ENCODE measurements at places on chromosomes 13 and 19.

DNA sequence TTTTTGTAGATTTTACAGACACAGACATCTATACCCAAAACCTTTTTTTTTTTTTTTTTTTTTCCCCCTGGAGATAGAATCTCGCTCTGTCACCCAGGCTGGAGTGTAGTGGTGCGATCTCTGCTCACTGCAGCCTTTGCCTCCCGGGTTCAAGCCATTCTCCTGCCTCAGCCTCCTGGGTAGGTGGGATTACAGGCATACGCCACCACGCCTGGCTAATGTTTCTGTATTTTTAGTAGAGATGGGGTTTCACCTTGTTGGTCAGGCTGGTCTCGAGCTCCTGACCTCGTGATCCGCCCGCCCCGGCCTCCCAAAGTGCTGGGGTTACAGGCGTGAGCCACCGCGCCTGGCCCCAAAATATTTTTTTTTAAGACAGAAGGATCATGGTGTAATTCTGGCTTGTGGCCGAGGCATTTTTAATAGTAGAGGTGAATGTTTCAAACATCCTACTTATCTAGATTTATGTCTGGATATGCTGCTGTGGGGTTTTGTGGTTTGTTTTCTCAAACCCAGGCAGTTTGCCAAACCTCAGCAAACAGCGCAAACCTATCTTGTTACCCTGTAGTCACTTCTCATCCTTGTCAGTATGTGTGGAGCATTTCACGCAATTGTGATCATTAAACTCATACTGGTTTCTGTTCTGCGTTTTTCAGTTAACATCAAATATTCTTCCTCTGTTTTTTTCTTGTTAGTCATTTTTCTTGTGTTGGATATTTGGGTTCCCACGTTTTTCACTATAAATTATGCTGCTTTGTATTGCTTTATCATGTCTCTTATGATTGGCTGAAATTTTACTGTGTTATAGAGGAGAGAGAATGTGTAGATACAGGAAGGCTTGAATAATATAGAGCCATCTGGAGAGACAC, 36.2 kb upstream of the GARRE1 start:
- no peaks in the 10 kb centered on the region for H3K27me3 ChIP-seq
- no peaks in the 10 kb centered on the region for H3K4me1 ChIP-seq
- peaks cover 21% of the 10 kb centered on the region for H3K36me3 ChIP-seq
- peak; percentile 45 for DNase-seq

DNA sequence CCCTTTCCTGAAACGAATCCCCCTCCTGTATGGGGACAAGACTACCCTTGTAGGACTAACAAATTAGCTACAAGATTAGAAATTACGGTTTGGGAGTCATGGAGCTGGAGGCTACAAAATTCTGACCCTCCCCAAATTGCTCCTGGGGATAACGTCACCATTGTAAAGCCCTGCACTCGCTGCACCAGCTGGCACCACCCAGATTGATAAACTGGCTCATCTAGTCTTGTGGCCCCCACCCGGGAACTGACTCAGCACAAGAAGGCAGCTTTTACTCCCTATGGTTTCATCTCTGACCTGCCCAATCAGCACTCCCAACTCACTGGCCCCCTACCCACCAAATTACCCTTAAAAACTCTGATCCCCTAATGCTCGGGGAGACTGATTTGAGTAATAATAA, 150.6 kb upstream of the TSC22D1 start:
- no peaks in the 10 kb centered on the region for H3K36me3 ChIP-seq
- DNase-seq, result peak; percentile 42
- H3K4me1 ChIP-seq, result no peaks in the 10 kb centered on the region

GRCh38 chr13:79440958-79441528, 35.0 kb upstream of the RBM26 start:
- peak overlapping the region; percentile 92 for H3K27ac ChIP-seq
- no peak overlapping the region for H3K4me3 ChIP-seq
- H3K27me3 ChIP-seq, result no peaks in the 10 kb centered on the region
- peak; percentile 65 for DNase-seq
- no peaks in the 10 kb centered on the region for H3K36me3 ChIP-seq

- H3K36me3 ChIP-seq, result no peaks in the 10 kb centered on the region
- DNase-seq, result peak; percentile 92
- H3K27me3 ChIP-seq, result no peaks in the 10 kb centered on the region
- H3K4me1 ChIP-seq, result no peaks in the 10 kb centered on the region
- peak overlapping the region; percentile 68 for H3K4me3 ChIP-seq
- H3K27ac ChIP-seq, result peak overlapping the region; percentile 87
Measured at GRCh38 chr19:43524922-43525835, 1.8 kb downstream of the ETHE1 start.

- H3K36me3 ChIP-seq, result no peaks in the 10 kb centered on the region
- H3K4me1 ChIP-seq, result no peaks in the 10 kb centered on the region
- H3K27ac ChIP-seq, result no peak overlapping the region
- H3K27me3 ChIP-seq, result no peaks in the 10 kb centered on the region
- H3K4me3 ChIP-seq, result no peak overlapping the region
Measured at GRCh38 chr13:59603646-59604045, 560.1 kb downstream of the DIAPH3 start.

DNA sequence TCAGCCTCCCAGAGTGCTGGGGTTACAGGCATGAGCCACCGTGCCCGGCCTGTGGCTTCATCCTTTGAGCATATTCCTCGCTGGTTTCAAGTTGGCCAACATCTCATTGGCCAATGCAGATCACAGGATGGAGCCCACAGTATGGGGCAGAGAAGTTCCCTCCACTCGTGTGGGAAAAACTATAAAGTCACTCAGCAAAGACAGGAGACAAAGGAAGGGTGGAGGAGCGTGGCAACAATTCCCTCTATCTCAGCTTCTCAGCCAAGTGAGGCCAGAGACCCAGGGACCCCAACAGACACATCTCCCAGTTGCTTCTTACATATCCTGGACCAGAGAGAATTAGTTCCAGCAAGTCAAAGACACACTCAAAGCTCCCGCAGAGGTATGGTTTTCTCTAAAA, 184.6 kb upstream of the SOX1 start:
- H3K27me3 ChIP-seq, result no peaks in the 10 kb centered on the region
- H3K4me1 ChIP-seq, result no peaks in the 10 kb centered on the region
- no peak overlapping the region for H3K4me3 ChIP-seq
- no peaks in the 10 kb centered on the region for H3K36me3 ChIP-seq

GRCh38 chr19:35890113-35890650, 10.2 kb downstream of the NFKBID start:
- H3K27ac ChIP-seq, result no peak overlapping the region
- H3K4me1 ChIP-seq, result no peaks in the 10 kb centered on the region
- peaks cover 8% of the 10 kb centered on the region for H3K36me3 ChIP-seq
- no peak for DNase-seq
- no peak overlapping the region for H3K4me3 ChIP-seq

- no peak overlapping the region for H3K27ac ChIP-seq
- no peak overlapping the region for H3K4me3 ChIP-seq
- no peaks in the 10 kb centered on the region for H3K27me3 ChIP-seq
- no peak for DNase-seq
- H3K36me3 ChIP-seq, result no peaks in the 10 kb centered on the region
Measured at GRCh38 chr13:109654341-109655205, 131.8 kb downstream of the IRS2 start.

- H3K27ac ChIP-seq, result no peak overlapping the region
- no peak overlapping the region for H3K4me3 ChIP-seq
- no peaks in the 10 kb centered on the region for H3K27me3 ChIP-seq
- H3K4me1 ChIP-seq, result no peaks in the 10 kb centered on the region
Measured at GRCh38 chr13:41590643-41591042, 133.3 kb downstream of the RGCC start.

GRCh38 chr13:75647126-75647784, 11.1 kb downstream of the LMO7 start:
- no peaks in the 10 kb centered on the region for H3K4me1 ChIP-seq
- no peak overlapping the region for H3K27ac ChIP-seq
- no peak overlapping the region for H3K4me3 ChIP-seq
- DNase-seq, result no peak

DNA sequence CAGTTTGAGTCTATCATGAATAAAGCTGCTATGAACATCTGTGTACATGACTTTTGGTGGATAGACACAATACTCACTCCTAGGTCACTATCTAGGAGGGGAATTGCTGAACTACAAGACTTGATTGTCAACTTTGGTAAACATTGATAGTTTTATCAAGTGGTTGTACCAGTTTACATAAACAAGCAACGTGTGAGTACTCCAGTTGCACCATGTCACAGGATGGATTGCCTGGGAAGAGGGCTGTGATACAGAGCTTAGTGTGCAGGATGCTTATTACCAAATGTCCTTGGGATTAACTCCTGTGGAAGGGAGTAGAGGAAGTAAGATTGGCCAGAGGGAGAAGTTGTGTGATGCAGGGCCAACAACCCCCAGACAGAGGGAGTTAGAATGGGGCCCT, 37.7 kb downstream of the RAP2A start:
- H3K27me3 ChIP-seq, result no peaks in the 10 kb centered on the region
- no peaks in the 10 kb centered on the region for H3K4me1 ChIP-seq
- DNase-seq, result no peak
- no peak overlapping the region for H3K4me3 ChIP-seq
- no peaks in the 10 kb centered on the region for H3K36me3 ChIP-seq
- H3K27ac ChIP-seq, result no peak overlapping the region

- H3K36me3 ChIP-seq, result no peaks in the 10 kb centered on the region
- no peak for DNase-seq
- no peaks in the 10 kb centered on the region for H3K4me1 ChIP-seq
- no peak overlapping the region for H3K27ac ChIP-seq
- H3K4me3 ChIP-seq, result no peak overlapping the region
Measured at GRCh38 chr13:45048890-45049407, 59.6 kb downstream of the GPALPP1 start.

DNA sequence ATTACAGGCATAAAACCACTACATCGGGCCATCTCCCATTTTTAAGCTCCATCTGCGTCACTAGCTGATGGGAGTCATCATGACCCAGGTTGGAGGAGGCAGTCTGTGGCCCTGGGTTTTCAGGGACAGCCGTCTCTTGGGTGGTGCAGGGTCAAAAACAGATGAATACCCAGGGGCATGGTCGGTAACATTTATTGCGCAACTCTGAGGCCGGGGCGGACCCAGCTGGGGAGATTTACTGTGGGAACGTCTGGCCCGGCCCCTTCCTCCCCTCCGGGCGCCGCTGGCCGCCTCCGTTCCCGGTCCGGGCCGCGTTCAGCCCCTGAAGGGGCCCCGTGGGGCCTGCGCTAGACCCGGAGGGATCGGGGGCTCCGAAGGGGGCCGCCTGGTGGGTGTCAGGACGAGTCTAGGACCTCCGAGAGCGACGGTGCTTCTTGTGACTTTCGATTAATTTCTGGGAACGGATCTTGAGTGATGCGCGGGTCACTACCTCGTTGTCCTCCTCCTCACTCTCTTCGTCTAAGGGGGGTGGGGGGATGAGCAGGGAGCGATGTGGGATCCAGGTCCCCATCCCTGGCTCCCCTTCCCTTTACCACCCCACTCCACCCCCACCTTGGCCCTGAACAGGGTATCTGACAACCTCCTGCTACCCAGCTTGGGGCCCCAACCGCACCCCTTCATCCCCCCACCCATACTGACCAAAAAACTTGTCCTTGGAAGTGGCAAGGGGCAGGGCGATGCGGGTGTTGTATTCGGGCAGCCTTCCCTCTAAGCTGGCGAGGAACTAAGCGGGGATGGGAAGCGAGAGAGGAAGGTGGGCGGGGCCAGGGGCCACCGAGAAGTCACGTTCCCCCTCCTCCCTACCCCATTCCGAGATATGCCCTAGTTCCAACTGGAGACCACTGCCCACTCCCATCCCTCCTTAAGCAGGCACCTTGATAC, 1.6 kb upstream of the RGL3 start:
- peaks cover 4% of the 10 kb centered on the region for H3K4me1 ChIP-seq
- H3K27ac ChIP-seq, result no peak overlapping the region
- peak overlapping the region; percentile 22 for H3K4me3 ChIP-seq
- H3K36me3 ChIP-seq, result no peaks in the 10 kb centered on the region

DNA sequence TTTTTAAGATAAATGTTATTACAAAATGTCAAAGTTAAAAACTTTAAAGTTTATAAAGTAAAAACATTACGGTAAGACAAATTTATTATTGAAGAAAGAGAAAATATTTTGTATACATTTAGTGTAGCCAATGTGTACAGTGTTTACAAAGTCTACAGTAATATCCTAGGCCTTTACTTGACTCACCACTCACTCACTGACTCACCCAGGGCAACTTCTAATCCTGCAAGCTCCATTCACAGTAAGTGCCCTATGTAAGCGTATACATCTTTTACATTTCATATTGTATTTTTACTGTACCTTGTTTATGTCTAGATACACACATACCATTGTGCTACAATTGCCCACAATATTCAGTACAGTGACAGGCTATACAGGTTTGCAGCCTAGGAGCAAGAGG, 448.2 kb downstream of the KCTD12 start:
- no peak overlapping the region for H3K4me3 ChIP-seq
- no peaks in the 10 kb centered on the region for H3K36me3 ChIP-seq
- DNase-seq, result no peak
- no peaks in the 10 kb centered on the region for H3K27me3 ChIP-seq

DNA sequence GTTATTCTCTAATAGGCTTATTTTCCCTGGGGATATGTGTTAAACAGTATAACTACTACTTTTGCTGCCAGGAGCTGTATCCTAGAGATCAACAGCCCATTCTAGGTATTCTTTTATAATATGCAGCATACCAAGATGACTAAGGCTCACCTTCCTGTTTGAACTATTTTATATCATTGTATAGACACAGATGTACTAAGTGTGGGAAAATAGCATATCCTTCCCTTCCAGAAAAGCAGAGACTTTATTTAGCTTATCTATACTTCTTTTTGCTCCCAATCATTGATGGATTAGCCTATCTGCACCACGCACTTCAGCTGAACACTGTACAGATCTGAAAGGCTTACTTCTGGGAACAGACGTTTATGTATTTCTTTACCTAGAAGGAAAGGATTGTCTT, 82.6 kb downstream of the MAB21L1 start:
- H3K4me1 ChIP-seq, result no peaks in the 10 kb centered on the region
- H3K27ac ChIP-seq, result no peak overlapping the region
- no peak for DNase-seq
- no peak overlapping the region for H3K4me3 ChIP-seq
- no peaks in the 10 kb centered on the region for H3K27me3 ChIP-seq

GRCh38 chr13:21913010-21913409, 242.1 kb downstream of the FGF9 start:
- no peaks in the 10 kb centered on the region for H3K4me1 ChIP-seq
- no peak for DNase-seq
- no peaks in the 10 kb centered on the region for H3K36me3 ChIP-seq
- H3K27ac ChIP-seq, result no peak overlapping the region

GRCh38 chr13:100674572-100674871, at the start of gene TMTC4:
TSS of gene TMTC4 (minus strand) at chr13:100674795. CDS start at chr13:100670362, 4,433 bp downstream.
- DNase-seq, result no peak
- peak within 1 kb of the TSS; percentile 68 for H3K4me3 ChIP-seq
- peaks cover 7% of the 10 kb centered on the region for H3K4me1 ChIP-seq
- peak within 1 kb of the TSS; percentile 88 for H3K27ac ChIP-seq
- no peaks in the 10 kb centered on the region for H3K36me3 ChIP-seq
- no peaks in the 10 kb centered on the region for H3K27me3 ChIP-seq

GRCh38 chr19:570937-571565, 1.3 kb upstream of the BSG start:
- peaks cover 18% of the 10 kb centered on the region for H3K4me1 ChIP-seq
- peak; percentile 76 for DNase-seq
- H3K36me3 ChIP-seq, result no peaks in the 10 kb centered on the region
- peak overlapping the region; percentile 93 for H3K27ac ChIP-seq

- no peak overlapping the region for H3K4me3 ChIP-seq
- no peaks in the 10 kb centered on the region for H3K4me1 ChIP-seq
- no peaks in the 10 kb centered on the region for H3K36me3 ChIP-seq
- no peak overlapping the region for H3K27ac ChIP-seq
Measured at GRCh38 chr19:40502647-40503319, 36.0 kb downstream of the SPTBN4 start.

- DNase-seq, result no peak
- H3K27me3 ChIP-seq, result no peaks in the 10 kb centered on the region
- H3K4me1 ChIP-seq, result no peaks in the 10 kb centered on the region
- peak overlapping the region; percentile 80 for H3K27ac ChIP-seq
- peak overlapping the region; percentile 80 for H3K4me3 ChIP-seq
Measured at GRCh38 chr13:32316501-32316900, 1.2 kb downstream of the BRCA2 start.

- H3K4me1 ChIP-seq, result peaks cover 4% of the 10 kb centered on the region
- peak; percentile 21 for DNase-seq
- H3K4me3 ChIP-seq, result peak overlapping the region; percentile 72
- H3K36me3 ChIP-seq, result no peaks in the 10 kb centered on the region
Measured at GRCh38 chr13:46797501-46798237, 708 bp upstream of the ESD start.

Measured in colonic mucosa (tissue), 4 donors.